HuH-7.5 (cell line): ENCODE measurements at places on chromosomes 1 and 21.
A peak's percentile ranks its signal among the peaks of the same experiment; 100 is the strongest.

DNA sequence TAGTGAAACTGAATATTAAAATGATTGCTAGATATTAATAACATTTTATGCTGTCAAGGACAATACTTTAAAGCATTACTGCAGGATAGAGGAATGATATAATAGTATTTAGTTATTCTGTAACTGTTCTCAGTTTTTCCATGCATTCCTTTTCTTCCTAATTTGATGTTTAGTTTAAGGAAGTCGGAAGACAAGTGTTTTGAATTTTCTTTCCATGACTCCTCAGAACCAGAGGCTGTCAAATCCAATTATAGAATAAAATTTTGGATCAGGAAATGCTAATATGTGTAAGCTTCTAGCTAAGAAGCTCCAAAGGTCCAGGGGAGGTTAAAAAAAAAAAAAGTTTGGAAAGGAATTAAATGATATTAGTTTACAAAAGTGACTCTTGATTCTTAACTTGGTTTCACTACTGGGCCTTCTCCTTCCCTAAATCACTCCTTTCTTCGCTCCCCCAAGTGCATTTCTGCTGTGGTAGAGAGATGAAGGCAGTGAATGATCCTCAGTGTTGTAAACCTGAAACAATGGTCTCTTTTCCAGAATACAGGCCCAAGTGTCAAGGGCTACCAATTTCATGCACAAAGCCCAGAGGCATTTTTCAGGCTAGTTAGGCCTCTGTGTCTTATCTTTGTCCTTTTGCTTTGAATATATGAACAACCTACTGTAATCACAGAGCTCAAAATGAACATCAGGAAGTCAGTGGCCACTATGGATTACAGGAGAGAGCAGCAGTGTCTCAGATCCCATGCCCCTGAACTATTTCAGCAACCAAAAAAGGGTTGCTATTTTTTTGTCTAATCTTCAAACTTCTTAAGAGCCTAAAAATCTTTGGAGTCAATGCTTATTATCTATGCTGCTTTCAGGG is 6.2 kb downstream of the ADSS2 start:
- no peak for DNase-seq

GRCh38 chr1:234851450-234852438 is 241.8 kb upstream of the IRF2BP2 start:
- no peak for DNase-seq

GRCh38 chr1:199590708-199591107 is 436.8 kb upstream of the NR5A2 start:
- no peak for DNase-seq

GRCh38 chr21:29320031-29320430 is 21.3 kb downstream of the BACH1 start:
- DNase-seq = no peak

GRCh38 chr21:14750041-14750440 is 203.9 kb upstream of the SAMSN1 start:
- DNase-seq = no peak

DNA sequence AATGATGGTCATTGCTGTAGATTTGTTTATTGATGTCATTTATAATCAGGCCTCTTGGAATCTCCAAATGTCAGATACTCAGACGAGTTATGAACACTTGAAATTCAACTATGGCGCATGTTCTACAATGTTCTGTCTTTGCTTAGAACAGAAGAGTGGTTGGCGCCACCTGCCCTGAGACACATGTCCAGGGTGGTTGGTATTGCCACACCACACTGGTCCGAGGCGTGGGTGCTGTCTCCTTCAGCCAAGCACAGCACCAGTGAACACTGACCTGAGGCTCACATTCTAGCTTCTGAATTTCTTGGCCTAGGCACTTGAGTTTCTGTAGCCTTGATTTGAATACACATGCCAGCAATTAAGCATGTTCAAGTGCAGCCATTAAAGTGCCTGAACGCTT is 10.1 kb upstream of the BMP8A start:
- DNase-seq = no peak

GRCh38 chr1:92563457-92564216 is 76.9 kb upstream of the GFI1 start:
- DNase-seq = no peak

DNA sequence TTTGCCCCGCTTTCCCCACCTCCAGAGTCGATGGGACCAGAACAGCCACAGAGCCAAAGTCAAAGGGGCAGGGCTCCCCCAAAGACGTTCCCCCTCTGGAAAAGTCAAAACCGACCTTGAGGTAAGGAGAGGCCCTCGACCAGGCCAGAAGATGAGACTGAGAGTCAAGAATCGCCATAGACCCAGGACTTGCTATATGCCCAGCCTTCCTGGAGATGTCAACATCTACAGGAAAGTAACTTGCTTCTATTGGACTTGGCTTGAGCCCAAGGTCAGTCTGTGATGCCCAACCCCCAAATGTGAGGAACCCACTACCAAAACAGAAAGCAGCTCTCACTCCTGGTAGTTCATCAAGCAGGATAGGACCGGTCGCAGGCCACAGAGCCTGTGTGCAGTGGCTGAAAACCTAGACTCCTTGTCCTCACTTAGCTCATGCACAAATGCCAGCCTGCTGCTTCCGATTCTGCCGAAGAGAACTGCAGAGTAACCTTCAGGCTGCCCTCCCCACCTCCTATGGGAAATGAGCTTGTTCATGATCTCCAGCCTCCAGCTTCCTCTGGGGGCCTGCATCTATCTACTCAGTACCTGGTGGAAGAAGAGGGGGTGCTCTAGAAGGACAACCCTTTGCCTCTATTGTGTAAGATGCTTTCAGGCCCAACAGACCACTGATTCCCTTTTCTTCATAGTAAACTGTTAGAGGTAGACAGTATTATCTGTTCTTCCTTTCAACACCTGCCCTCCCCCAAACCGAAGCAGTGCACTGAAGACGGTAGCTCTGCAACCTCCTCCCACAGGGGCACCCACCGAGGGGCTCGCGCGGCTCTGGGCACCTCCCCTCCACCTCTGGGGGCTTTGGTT is 1.4 kb downstream of the ACOT7 start:
- DNase-seq = no peak

DNA sequence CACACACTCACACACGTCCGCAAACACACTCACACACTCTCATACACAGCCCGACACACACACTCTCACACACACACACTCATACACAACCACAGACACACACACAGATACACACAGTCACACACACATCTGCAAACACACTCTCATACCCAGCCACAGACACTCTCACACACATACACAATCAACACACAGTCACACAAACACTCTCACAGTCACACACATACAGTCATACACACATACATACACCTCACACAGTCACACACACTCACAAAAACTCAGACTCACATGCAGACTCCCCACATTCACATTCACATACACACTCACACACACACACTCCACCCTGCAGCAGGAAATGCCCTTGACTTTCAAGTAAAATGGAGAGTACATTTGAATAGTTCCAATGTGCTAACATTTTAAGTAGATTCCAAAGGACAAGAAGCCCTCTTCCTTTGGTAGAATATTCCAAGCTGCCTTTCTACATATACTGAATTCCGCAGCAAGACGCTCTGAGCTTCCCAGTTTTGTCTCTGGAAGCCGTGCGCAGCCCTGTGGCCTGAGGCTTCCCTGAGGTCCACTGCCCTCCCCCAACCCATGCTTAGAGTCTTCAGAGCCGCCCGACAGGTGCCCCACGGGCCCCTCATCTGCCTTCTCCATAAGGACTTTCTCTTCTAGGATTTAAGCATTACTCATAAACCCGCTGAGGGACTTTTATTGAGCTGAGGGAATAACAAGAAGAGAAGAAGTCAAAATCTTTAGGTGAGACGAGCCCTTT is 9.7 kb downstream of the BATF3 start:
- no peak for DNase-seq

GRCh38 chr1:3550511-3551289 is 60.6 kb downstream of the MEGF6 start:
- no peak for DNase-seq

- peak; percentile 49 for DNase-seq
Measured at GRCh38 chr1:156750711-156751450, 594 bp downstream of the HDGF start.

DNA sequence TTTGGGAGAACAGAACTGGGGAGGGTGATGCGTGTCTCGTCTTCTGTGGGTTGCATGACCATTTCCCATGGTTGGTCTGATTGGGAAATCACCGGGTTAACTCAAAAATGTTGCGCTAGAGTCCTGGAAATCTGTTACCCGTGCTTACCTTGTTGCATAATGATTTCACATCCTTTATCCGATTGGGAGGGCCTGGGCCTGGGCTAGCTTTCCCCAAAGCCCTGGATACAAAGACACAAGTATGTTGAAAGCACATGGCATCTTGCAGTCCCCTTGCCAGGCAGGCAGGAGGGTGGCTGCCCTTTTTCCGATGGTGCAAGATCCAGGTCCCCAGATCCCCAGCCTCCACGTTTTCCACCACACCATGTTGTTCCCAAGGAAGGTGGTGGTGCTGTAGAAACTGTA is 582 bp downstream of the TRPM2 start:
- DNase-seq = no peak

DNA sequence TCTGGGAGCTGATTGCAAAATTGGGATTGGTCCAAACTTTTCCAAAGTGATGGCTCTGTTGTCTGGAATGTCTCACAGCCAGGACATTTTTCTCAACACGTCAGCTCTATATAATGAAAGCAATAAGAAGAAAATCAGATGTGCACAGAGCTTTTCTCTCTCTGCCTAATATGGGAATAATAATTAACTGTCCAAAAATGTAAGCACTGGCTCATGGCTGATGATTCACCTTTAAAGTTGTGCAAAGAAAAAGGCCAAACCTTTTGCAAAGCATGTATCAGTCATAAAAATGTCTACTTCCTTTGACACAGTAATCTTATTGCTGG is 30.4 kb downstream of the ZNF281 start:
- no peak for DNase-seq

DNA sequence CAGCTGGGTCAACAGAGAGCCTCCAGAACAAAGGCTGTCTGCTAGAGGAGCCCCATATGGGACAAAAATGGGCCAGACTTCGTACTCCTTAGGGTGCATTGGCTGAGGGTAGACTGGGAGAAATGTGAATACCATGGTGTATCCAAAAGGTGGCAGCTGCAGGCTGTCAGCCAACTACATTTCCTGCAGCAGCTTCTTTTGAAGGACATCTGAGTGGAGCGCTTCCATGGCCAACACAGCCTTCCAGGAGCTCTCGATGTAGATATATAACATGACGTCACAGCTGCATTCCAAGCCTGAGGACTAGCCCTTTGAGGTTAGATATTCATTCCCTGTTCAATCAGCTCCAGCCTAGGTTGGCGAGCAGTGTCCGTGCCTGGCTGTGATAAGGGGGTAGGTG is 107.7 kb downstream of the MAB21L3 start:
- no peak for DNase-seq

GRCh38 chr1:2049225-2049717 is 940 bp upstream of the PRKCZ start:
- DNase-seq = no peak

DNA sequence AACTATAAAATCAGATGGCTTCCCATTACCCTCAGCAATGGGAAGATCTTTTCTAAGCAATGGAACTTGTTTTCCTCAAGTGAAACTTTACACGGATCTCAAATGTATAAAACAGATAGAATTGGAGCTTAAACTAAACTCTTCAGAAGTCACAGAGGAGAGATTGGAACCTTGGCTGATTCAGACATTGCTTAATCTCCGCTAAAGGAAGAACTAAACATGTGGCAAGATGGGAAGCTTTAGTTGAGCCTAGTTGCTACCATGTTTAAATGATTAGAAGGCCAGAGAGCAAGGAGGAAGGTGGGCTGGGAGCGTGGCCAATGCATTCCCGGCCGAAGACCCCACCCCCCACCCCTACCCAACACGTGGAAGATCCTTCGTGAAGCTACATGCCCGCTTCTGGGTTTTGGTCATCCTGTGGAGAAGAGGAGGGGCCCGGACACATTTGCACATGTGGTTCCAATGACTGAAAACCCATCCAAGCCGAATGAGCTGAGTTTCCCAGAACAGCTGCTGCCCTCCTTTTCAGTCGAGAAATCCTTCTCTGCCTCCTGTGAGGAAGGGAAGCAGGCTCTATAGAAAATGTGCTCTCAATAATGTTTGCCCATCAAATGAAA is 164.3 kb downstream of the MIS18A start:
- no peak for DNase-seq

GRCh38 chr1:119219711-119220110 is 79.3 kb upstream of the WARS2 start:
- no peak for DNase-seq

GRCh38 chr1:78291418-78291817 is 199.4 kb upstream of the PTGFR start:
- DNase-seq = no peak

- no peak for DNase-seq
Measured at GRCh38 chr21:25513810-25514209, 93.5 kb downstream of the MRPL39 start.

GRCh38 chr1:94926126-94926914 is 590 bp downstream of the CNN3 start:
- peak; percentile 44 for DNase-seq

- no peak for DNase-seq
Measured at GRCh38 chr1:98066911-98067310, 146.1 kb upstream of the DPYD start.

GRCh38 chr1:201508809-201509208 is 1.9 kb upstream of the CSRP1 start:
- DNase-seq = no peak

DNA sequence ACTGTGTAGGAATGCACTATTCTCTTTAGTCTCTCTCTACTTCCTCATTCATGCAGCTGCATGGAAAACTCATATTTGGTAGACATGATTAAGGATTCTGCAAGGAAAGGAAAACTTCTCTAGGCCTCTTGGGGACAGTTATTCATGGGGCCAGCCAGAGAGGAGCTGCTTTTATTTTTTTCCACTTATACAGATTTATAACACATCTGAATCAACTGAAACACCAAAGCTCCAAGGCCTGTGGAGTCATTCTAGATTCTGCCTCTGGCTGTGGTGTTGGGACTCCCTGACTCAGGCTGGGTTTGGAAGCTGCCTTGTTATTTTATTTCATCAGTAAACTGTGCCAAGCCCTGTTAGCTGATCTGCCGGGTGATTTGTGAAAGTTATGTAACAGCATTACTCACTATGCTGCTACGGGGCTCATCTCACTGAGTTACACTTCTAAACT is 83.9 kb upstream of the EDEM3 start:
- peak; percentile 17 for DNase-seq

- no peak for DNase-seq
Measured at GRCh38 chr1:119227456-119227855, 87.0 kb upstream of the WARS2 start.

- no peak for DNase-seq
Measured at GRCh38 chr1:14003552-14003951, 303.6 kb downstream of the PRDM2 start.

DNA sequence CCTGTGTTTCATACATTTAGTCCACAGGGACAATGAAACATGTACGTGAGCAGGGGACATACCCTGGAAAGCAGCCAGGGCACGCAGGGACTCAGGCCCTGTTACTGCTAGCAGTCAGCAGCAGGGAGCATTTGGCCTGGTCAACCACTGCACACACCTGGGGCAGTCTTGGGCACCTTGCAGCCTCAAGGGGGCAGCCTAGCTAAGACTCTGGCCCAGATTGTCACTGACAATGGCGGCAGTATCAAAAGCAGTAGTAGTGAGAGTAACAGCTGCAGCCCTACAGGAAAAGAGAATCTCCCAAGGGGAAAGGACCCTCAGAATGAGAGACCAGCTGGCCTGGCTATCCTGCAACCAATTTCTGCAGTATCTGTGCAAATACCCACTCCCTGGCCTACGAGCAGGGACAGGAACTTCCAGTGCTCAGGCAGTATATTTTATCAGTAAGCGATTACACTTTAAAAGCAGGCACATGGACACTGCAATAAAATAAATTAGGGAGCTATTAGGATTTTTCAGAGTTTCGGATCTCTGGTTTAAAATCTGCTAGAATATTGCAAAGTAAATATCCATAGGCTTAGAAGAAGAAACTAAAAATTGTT is 475.6 kb downstream of the LTN1 start:
- peak; percentile 15 for DNase-seq

- DNase-seq = no peak
Measured at GRCh38 chr1:244214009-244214967, 163.2 kb downstream of the ZBTB18 start.
